ENCODE measurements at places on chromosomes 12 and 14.
A peak's percentile ranks its signal among the peaks of the same experiment; 100 is the strongest.

DNA sequence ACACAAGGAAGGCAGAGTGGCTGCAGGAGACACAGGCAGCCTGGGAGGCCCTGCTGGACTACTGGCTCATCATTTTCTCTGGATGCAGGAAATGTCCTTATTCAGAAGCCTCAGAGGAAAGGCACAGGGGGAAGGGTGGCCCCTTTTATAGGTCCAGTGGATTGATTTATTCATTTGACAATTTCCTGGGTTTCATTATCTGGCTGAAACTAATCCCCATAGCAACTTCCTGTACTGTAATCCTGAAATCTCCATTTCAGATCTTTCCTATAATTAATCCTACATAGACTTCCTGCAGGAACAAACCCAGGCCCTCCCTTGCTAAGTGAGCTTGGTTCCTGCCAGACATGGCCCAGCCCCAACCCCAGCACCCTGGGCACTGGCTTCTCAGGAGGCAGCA is 23.0 kb downstream of the KRT76 start:
- peaks cover 1% of the 10 kb centered on the region for H3K4me1 ChIP-seq
- no peak for DNase-seq
- H3K27me3 ChIP-seq = peaks cover 14% of the 10 kb centered on the region
- H3K4me3 ChIP-seq = no peak overlapping the region

- H3K36me3 ChIP-seq = peaks cover 2% of the 10 kb centered on the region
- no peak overlapping the region for H3K4me3 ChIP-seq
- no peak for DNase-seq
- H3K27me3 ChIP-seq = peaks cover 1% of the 10 kb centered on the region
- no peak overlapping the region for H3K27ac ChIP-seq
- H3K4me1 ChIP-seq = no peaks in the 10 kb centered on the region
Observed at GRCh38 chr14:97107080-97107479, 309.9 kb downstream of the VRK1 start.

DNA sequence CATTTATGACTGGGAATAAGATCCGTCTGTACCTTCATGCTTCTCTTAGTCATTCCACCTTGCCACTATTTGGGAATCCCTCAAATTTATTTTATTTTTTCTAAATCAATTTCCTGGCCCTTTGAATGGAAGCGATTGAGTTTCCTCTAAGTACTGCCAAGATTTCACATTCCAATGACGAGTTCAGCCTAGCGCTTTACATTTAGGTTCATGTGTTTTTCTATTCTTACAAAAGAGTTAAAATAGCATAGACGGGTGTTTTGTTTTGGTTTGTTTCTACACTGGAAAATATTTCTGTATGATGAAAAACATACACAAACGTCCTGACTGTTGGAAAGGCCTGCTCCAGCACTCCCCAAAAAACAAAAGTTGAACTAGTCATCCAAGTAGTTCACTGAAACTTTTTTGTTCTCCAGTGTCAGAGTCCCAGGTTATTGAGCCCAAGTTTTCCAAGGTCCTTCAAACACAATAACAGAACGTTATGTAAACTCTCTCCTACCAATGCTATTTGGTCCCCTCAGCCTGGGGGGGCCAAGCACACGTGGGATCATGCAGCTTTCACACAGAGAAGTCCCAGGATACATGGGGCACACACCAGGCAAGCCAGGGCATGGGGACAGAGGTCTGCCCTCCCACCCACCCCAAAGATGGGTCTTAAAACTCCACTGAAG is 74.8 kb upstream of the FOXN3 start:
- peaks cover 12% of the 10 kb centered on the region for H3K36me3 ChIP-seq
- no peak for DNase-seq
- H3K27ac ChIP-seq = no peak overlapping the region
- H3K4me3 ChIP-seq = no peak overlapping the region
- H3K4me1 ChIP-seq = peaks cover 2% of the 10 kb centered on the region

DNA sequence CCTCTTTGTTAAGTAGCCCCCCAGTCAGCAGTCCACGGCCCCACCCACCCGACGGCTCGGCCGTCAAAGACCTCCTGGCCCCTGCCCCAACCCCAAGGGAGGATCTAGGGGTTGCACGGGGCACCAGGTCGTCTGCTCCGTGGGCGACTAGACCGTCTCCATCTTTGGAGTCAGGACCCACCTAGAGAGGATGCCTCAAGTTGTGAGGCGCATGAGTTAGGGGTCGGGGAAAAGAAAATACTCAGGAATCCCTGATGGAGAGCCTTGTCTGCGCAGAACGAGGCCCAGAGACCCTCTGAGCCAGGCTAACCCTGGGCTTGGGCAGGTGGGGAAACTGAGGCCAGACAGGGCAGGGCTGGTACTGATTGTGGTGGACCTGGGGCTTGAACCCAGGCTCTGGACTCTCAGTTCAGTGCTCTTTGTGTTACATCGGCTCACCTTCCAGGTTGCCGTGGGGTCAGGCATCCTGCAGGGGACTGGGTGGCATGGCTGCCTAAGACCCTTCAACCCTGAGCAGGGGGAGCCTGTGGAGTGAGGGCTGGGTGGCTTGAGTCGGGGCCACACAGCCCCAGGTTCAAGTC is 839 bp downstream of the OTUB2 start:
- H3K4me1 ChIP-seq = peaks cover 34% of the 10 kb centered on the region
- H3K4me3 ChIP-seq = peak overlapping the region; percentile 54
- H3K36me3 ChIP-seq = no peaks in the 10 kb centered on the region

- no peak for DNase-seq
- no peak overlapping the region for H3K27ac ChIP-seq
- no peaks in the 10 kb centered on the region for H3K27me3 ChIP-seq
- no peaks in the 10 kb centered on the region for H3K36me3 ChIP-seq
- no peaks in the 10 kb centered on the region for H3K4me1 ChIP-seq
Observed at GRCh38 chr14:85892251-85892650, 362.3 kb downstream of the FLRT2 start.

- DNase-seq = no peak
- no peak overlapping the region for H3K4me3 ChIP-seq
- no peak overlapping the region for H3K27ac ChIP-seq
- no peaks in the 10 kb centered on the region for H3K4me1 ChIP-seq
- no peaks in the 10 kb centered on the region for H3K36me3 ChIP-seq
- no peaks in the 10 kb centered on the region for H3K27me3 ChIP-seq
Observed at GRCh38 chr12:80861641-80862378, 75.9 kb downstream of the LIN7A start.

- peaks cover 12% of the 10 kb centered on the region for H3K27me3 ChIP-seq
- no peak within 1 kb of the TSS for H3K27ac ChIP-seq
Observed at GRCh38 chr14:67411820-67412421, at the start of gene PLEK2. Gene PLEK2, minus strand, starts transcription at chr14:67412165. Its CDS starts 106 bp downstream, at chr14:67412059.

GRCh38 chr14:45893127-45893526 is 640.1 kb upstream of the MIS18BP1 start:
- no peaks in the 10 kb centered on the region for H3K27me3 ChIP-seq
- no peak overlapping the region for H3K4me3 ChIP-seq
- H3K27ac ChIP-seq = no peak overlapping the region
- no peaks in the 10 kb centered on the region for H3K4me1 ChIP-seq
